Stimulated activated CD4-positive, alpha-beta T cell treated with anti-CD3 and anti-CD28 coated beads, Interleukin-15, amount 100 ng/mL, for 48 hours (primary cell): ENCODE measurements at places on chromosomes 1 and 21.

DNA sequence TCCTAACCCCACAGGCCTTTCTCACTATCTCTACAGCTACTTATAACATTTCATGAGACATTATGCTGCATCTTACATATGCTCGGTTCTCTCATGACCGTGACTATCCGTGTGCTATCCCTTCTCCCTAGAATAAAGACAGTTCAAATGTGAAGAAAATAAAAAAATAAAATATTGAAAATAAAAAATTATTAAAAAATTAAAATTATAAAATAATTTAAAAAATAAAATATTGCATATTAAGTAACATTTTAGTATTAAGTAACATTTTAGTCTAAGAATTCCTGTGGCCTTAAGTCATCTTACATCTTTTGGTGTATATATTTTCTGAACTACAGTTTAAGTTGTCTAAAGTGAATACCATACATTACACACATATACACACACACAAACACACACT is 415.5 kb downstream of the DPYD start:
- DNase-seq, result no peak

DNA sequence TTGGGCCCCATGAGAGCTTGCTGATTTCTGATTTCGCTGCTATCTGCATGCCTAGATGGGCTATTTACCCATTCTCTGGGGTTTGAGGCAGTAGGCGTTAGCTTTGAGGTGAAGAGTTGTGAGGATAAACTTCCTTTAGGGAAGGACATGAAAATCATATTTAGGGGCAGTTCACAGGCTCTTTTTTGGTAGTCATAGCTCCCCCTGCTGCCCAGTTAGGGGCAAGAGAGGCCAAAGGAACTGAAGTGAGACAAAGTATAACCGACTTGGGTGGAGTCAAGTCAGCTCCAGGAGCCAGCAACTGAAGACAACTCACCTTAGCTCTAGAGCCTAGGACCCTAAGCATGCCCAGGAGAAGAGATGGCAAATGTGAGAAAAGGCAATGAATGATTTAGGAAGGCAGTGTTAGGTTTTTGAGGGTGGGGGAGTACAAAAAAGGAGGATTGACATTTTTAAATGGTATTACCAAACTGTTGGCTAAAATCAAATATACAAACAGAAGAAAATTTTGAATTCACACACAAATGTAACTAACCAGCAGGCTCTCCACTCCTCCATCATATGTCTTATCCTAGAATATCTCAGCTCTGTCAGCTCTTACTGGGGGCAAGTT is 625.2 kb downstream of the LMO4 start:
- peak; percentile 9 for DNase-seq

GRCh38 chr1:205446828-205447227 is 9.0 kb downstream of the BLACAT1 start:
- DNase-seq, result no peak

DNA sequence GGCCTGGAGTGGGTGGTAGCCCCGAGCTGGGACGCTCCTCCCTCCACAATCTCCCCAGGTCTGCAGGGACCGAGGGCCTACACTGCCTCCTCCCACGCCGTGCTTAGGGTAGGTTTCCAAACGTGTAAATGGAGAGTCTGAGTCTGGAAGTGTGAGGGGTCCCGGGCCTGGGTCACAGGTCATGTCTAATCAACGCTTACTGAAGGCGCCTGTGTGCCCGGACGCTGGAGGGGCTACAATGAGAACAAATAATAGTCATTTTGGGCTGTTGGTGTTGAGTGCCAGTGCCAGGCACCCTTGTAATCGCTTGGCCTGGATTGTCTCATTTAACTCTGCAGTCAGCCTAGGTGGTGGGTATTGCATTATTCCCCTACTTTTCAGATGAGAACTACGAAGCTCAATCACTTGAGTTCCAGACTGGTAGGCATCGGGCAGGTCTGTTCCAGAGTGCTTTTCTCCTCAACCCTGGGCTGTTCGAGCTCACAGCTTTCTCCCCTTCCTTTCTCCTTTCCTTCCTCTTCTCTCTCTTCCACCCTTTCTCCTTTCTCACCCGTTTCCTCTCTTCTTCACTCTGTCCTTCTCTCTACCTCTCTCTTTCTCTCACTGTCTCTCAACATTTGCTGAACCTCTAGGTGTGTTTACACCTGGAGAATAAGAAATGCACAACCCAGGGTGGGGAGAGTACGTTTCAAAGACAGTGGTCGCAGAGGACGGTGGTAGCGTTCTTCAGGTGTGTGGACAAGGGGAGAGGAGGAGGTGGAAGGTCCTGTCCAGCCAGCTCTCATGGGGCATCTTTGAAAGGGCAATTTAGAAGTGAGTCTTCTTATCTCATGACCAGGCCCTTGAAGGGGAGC is 883 bp downstream of the SLC66A1 start:
- no peak for DNase-seq

GRCh38 chr1:103492003-103492625 is 33.4 kb upstream of the RNPC3 start:
- no peak for DNase-seq

DNA sequence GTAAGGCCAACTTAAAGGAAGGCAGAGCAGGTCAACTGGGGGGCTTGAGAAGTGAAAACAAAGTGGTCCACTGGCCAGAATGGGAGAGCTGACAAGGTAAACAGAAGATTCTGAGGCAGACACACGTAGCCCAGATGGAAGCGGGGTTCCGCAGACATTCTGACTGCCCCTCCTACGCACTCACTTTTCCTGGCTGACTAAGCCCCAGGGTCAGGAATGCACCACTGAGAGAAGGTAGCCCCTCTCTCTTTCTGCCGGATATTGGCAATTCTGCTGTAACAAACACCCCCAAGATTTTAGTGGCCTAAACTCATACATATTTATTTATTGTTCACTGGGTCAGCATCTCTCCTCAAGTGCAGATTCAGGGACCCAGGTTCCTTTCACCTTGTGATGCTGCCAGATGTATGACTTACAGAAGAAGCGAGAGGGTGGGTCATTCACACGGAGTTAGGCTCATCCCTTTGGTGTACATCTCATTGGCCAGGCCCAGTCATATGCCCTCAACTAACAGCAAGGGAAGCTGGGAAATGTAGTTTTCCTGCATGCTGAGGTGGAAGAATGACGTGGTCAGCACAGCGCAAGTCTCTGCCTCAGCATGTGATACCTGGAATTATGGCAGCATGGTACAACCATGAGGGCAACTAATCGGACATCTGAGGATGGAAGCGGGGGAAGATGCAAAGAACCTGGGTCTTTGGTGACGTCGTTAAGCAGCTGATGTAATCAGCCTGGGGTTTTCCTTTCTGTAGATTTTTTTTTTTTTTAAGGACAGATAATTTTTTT is 43.4 kb upstream of the MRPS6 start:
- peak; percentile 55 for DNase-seq

DNA sequence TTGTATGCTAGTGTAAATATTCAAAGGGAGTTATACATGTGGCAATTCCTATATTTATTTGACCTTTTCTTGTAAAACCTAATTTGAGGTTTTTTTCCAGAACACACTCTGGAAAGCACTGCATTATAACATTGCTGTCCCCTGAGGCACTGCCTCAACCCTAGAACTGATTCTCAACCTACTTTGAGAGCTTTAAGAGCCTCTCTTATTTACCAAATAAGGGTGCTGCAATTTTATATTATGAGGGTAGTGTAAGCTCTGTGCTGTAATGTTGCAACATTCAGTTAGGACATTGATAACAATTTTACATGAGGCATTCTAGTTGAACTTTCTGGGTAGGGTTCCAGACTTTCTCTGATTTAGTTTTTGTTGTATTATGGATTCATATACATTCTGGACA is 302.2 kb upstream of the DEPDC1 start:
- DNase-seq, result no peak

GRCh38 chr1:86975993-86976550 is 61.6 kb downstream of the HS2ST1 start:
- DNase-seq, result no peak
